SIG-M5 (cell line): ENCODE measurements at places on chromosomes 7 and 10.

DNA sequence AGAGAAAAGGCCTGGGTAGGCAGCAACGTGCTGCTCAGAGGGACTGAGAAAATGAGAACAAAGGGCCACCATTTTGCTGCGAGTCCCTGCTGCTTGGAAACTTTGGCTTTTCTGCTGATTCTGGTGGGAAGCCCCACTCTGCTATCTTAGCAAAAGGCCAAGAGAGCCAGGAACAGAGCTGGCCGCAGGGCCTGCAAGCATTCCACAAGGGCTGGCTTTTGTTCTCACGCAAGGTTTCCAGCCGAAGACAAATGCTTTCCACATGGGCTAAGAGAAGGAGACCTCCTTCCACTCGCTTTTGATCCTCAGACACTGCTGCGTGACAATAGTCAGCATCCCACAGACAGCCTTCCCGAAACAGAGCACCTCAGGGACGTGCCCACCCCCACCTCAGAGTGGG is 163.1 kb downstream of the ARHGAP12 start:
- no peak for DNase-seq

DNA sequence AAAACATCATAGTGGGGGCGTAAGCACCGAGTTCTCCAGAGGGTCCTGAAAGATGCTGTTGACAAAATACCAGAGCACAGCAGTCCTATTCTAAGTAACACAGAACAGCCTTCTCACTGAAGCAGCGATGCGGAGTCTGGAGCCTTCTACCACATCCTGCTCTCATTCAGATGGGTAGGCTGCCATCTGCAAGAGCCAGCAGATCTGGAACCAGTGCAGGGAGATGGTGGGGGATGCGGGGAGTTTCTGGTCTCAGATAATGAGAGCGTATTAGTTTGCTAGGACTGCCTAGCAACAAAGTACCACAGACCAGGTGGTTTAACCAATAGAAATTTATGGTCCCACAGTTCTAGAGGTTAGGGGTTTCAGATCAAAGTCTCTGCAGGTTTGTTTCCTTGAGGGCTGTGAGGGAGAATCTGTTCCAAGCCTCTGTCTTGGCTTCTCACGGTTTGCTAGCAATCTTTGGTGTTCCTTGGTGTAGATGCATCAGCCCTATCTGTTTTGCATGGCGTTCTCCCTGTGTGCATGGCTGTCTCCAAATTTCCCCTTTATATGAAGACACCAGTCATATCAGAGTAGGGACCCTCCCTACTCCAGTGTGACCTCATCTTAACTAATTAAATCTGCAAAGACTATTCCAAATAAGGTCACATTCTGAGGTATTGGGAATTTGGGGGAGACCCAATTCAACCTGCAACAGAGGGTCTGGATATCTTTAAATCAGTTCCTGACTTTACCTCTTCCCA is 52.0 kb upstream of the STEAP1B start:
- no peak for DNase-seq

DNA sequence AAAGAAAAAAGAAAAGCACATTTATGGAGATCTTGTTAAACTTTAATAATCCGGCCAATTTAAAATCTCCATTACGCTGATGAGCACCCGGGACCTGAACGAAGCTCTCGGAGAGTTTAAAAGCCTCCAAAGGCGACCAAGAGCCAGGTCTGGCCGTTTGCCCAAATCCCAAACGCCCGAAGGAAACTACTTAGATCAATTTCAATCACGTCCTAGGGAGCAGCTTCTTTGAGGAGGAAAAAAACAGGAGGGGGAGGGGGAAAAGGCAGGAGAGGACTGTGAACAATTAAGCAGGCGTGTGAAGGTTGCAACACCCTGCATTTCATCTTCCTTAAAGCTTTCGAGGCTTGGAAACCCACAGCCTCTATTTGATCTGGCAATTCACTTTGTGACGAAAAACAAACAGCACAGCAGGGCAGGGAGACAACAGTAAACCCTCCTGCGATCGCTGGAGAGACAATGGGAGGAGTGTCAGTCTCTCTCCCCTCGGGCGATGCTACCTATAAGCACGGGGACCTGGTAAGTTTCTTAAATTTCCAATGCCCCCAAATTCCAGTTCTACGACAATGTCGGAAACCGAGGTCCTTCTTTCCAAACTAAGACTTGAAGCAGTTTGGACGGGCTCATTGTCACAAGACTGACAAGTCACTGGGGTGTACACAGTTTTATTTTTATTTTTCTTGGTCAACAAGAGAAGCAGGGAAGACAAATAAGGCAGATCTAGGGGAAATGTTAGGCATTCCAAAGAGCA is 1.2 kb downstream of the KLF6 start:
- DNase-seq = peak; percentile 43

GRCh38 chr7:131538071-131538812 is 18.2 kb downstream of the PODXL start:
- no peak for DNase-seq

DNA sequence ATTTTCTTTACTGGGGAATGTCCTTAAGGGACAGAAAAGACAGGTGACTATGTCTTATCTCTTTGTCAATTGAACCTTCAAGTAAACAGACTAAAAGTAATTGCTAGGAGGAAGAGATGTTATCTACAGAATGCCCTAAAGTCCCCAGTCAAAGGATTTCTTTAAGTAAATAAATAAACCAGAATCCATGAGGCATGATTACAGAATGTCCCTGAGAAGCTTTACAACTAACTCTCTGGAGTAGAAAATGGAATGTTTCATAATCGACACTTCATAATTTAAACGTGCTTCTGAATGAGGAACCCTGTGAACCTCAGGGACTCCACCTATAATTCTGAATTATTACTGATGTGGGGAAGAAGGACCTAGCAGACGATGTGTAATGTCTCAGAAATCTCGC is 187.9 kb upstream of the IMMP2L start:
- DNase-seq = no peak

- no peak for DNase-seq
These were observed 162.2 kb downstream of the LRRTM3 start for GRCh38 chr10:67088036-67088435.

DNA sequence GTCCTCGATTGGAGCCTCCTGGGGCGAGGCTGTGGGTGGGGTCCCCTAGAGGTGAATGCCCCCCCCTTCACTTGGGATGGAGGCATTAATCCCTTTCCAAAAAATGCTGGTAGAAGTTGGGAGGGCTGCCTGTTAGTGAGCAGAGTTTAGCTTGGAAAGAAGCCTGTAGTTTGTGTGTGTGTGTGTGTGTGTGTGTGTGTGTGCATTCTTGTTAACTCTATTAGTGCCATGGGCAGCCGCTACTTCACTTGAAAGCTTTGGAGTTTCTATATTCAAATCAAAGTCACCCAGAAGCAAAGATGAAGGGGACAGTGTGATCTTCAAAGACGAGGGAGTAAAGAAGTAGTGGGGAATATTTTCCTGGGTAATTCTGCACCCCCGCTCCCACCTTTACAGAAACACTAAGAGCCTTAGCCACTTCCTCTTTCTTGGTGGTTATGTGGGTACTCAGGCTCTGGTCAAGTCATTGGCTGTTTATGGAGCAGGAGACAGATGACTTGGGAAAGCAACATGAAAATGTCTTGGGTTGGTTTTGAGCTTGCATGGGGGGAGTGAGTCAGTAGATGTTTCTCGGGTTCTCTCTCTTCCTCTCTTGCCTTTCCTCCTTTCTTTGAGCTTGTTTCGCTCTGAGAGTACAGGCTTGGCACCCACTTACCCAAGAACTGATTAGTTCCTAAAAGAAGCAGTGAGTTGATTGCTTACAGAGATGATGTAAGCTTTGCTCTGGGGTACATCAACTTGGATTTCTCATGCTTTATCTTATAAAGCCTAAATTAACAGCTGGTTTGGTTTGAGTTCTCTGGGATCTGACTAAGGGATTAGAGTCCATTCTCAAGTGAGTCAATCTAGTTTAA is 35.9 kb downstream of the TCF7L2 start:
- peak; percentile 75 for DNase-seq

GRCh38 chr10:5933909-5934546 is 43.3 kb downstream of the IL15RA start:
- no peak for DNase-seq

DNA sequence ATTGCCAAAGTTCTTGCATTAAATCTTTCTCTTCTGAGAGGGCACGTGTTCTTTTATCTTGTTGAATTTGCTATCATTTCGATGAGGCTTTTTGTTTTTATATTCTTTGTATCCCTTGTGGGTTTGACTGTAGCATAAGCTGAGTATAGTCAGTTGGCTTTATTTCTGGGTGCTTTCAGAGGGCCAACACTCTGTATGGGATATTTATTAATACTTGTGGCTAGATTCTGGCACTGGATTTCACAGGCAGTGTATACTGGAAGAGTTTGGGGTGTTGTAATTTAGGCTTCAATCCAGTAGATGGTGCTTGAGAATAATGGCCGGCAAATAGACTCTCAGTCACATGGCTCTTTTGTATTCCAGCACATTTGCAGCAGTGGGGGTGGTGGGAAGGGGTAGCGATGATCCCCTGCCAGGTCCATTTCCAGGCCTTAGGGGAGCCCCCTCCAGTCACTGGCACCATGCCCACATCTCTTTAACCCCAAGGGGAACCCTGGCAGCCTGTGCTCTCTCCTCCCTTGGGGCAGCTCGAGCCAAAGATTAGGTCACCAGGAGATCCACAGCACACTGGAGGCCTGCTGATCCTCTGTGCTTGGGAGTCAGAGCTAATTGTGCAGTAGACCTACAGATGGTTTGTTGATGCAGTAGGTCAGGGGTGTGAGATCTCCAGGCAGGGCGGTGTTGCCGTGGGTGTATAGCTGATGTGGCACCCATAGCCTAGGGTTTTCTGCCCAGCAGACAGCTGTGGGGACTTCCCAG is 81.8 kb downstream of the PTPN20 start:
- no peak for DNase-seq

- DNase-seq = no peak
These were observed 10.4 kb upstream of the NXPH1 start for GRCh38 chr7:8423057-8423456.

DNA sequence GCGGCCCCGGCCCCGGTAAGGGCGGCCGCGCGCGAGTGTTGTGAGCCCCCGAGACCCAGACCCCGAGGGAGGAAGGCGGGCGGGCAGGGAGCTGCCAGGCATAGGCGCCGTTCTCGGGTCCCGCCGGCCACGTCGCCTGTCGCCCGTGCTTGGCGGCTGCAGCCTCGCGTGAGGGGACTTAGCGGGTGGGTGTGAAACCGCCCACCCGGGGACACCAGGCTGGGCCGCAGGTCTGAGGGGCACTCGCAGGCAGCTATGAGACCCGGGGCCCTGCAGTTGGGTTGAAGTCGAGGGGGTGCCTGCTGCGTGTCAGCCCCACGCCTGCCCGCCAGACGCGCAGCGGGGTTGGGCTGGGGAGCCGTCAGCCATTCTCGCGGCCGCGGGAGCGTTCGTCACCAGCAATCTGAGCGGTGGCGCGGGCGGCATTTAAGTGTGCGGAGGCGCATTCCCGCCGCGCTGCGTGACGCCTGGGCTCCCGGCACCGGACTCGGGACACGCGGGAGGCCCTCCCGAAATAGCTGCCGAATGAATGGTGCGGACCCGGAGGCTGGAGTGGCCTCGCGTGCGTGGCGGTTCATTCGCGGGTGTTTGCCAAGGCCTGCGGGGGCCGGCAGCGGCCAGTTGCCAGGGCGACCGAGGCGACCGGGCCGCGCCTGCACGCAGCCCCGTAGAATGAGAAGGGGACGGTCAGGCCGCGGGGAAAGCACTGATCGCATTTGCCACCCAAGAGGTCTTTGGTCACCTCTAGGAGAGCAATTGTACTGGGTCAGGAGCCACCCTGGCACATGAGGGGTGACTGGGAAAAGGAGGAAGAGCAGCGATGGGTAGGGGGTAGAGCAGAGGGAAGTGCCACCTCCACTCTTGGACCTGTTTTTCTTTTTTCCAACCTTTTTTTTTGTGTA is 750 bp downstream of the ZNF398 start:
- DNase-seq = no peak

- DNase-seq = no peak
These were observed 4.5 kb downstream of the GRID1 start for GRCh38 chr10:86362129-86362527.

- no peak for DNase-seq
These were observed 2.3 kb downstream of the IL6 start for GRCh38 chr7:22729180-22729825.
